ENCODE measurements at places on chromosomes 3 and 15.

DNA sequence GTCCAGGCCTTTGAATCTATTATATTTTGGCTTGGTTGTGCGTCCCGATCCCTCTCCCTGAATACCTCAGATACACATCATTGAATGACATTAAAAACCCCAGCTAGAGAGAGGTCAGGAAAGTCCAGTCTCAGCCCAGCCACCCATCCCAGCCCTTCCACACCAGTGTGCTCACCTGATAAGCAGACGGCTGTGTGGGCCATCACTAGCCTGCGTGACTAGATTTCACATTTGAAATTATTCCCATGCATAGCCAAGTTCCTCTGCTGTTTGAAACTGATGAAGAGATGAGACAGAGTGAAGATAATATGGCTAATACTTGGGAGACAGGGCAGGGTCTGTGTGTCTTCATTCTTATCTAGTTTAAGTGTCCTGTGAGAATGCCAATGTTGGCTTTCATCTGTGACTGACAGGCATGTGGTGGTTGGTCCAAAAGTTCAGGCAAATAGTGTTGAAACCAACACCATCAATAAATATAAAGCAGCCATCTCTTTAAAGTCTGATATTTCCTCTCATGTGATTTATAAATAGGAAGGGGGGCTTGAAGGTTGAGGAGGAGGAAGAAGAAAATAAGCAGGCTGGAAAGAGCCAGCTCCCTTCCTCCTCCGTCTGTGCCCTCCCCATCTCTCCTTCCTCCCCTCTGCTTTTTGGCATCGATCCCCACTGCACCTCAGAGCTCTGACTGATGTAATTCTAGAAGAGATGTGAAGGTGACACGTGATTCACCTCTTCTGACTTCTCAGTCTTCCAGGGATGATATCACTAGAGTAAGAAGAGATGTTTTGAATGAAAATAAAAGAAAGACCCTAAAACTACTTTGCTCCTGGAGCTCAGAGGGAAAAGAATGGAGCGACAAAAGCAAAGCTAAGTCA is 5.1 kb downstream of the FAM43A start:
- DNase-seq: no peak

GRCh38 chr3:24492971-24493551 is 1.6 kb downstream of the THRB start:
- no peak for DNase-seq

DNA sequence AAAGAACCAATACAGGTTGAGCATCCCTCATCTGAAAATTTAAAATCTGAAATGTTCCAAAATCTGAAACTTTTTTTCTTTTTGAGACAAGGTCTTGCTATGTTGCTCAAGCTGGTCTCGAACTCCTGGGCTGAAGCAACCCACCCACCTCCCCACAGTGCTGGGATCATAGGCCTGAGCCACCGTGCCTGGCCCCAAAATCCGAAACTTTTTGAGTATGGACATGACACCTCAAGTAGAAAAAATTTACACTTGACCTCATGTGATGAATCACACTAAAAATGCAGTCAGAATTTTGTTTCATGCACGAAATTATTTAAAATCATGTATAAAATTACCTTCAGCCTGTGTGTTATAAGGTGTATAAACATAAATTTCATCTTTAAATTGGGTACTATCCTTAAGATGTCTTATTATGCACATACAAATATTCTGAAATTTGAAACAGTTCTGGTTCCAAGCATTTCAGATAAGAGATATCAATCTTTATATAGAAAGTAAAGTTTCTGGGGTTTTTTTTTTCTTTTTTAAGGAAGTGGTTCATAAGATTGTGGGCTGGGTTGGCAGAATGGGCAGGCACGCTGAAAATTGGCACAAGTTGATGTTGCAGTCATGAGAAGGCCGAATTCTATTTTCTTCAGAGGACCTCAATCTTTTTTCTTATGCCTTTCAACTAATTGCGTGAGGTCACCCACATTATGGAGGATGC is 72.5 kb downstream of the SPRED1 start:
- no peak for DNase-seq

DNA sequence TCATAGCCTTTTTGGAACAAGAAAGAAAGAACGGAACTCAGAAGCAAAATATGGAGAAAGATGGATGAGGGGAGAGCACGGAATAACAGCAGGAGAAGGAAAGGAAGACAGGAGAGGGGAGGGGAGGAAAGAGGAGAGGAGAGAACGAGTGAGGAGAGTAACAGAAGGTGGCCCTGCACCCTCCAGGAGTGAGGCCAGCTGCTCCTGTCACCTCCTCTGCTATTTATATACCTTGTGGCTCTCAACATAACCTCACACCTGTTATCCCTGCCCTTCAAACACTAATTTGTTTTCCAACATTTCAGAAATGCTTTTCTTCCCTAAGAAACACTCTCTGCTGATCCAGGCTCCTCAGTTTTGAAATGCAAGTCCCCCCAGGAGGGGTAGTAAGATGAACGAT is 53.4 kb upstream of the ATP2B2 start:
- DNase-seq: no peak

- no peak for DNase-seq
Measured at GRCh38 chr3:87437765-87438164, 161.4 kb upstream of the POU1F1 start.

GRCh38 chr3:175238801-175239200 is 379.7 kb downstream of the NAALADL2 start:
- DNase-seq: no peak

DNA sequence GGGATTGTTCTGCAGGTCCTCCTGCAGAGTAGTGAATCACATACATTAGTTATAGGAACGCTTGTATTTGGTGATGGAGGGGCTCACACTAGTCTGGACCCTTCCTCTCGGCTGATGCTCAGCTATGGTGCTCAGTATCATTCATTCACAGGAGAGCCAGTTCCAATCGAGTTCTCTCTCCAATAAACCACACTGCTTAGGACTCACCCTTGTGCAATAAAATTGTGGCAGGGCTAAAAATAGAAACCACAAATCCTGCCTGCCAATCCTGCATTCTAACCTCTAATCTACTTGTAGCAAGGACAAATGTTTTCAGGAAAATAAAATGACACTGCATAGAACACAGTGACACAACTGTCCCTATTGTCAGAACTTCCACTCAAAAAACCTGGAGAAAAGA is 138.4 kb upstream of the TBL1XR1 start:
- no peak for DNase-seq

DNA sequence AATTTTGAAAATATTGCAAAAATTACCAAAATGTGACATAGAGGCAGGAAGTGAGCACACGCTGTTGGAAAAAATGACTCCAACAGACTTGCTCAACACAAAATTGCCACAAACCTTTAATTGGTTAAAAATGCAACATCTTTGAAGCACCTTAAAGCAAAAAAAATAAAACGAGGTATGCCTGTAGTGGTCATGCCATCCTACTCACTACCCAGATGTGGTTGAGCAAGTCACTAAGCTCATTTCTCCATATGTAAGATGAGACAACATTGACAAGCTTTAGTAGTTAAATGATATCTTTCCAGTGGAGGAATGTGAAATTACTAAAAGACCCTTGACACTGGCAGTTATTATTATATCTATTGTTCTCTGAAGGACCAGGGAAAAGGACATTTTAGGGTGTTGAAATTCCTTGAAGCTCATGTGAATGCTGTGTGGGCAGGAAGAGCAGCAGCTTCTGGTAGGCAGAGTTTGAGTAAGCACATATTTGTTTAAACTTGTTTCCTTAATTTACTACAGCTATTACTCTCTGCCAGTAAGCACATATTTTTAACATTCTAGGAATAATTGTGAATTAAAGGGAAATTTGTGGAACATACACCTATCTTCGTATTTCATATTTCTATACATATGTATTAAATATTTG is 131.6 kb upstream of the P2RY1 start:
- no peak for DNase-seq

- DNase-seq: no peak
Measured at GRCh38 chr15:70324001-70324974, 226.6 kb upstream of the TLE3 start.

DNA sequence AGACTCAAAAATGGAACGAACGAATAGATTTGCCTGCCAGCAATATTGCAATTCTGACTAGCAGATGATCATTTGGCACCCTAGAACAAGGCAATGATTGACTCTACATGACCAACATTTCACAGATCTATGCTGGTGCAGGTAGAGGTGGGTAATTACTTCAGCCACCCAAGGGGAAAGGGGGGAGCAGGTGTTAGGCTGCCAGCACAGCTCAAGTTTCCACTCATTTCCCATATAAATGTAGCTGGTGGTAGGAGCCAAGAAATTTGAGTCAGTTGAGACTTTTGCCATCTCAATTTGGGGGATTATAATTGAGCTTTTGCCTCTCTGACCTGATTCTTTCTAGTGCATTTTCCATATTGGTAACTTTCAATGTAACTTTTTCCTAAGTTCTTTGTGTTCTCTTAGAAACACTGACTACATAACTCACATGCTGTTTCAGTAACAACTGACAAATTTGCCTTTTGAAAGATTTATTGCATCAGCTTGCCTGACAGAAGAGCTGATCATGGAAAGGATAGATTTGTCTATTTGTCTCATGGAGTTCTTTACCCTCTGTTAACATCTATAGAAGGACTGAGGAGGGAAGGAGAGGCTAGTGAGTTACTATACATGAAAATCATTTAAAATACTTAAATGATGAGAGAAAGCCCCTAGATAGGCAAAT is 902.5 kb downstream of the ZPLD1 start:
- DNase-seq: no peak

DNA sequence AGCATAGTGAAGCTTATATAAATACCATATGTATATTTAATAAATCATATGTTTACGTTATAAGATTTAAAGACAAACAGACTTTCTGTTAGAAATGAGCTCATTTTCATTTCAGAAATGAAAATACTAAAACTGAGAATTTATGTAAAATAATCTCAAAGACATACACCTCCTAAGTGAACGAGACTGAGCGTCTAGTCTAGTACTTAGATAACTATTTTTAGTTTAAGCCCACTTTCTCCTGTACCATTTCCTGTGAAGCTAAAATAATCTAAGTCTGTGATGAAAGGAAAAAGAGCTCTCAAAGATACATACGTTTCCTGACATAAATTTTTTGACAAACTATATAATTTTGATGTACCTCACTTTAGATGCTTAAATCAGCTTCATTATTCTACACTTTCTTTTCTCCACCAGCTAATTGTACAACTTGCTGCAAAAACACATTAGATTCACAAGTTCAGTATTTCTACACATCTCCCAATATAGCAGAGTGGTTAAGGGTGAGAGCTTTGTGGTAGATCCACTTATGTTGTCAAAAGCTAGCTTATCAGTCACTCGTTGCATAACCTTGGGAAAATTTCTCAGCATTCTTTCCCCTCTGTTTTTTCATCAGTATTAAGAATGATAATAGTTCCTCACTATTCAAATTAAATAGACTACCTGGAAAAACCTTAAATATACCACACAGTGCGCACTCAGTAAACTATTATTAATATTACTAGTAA is 703.0 kb downstream of the PLOD2 start:
- DNase-seq: no peak

- DNase-seq: peak; percentile 8
Measured at GRCh38 chr3:106534206-106534605, 665.4 kb upstream of the CBLB start.

DNA sequence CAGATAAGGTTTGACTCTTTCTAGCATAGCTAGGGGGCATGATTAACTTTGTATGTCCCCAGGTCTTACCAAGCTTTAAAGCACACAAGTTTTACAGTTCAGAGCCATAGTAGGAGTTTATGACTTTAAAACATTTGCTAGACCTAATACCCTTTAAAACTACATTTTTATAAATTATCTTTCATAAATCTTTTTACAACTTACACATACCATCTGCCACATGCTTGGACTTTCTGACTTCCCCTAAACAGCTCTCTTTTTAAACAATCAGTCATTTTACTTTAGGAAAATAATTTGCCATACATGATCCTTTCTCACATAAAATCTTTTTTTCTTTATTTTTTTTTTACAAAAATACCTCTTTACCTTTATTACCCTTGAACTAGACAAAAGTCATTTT is 735.3 kb upstream of the CADM2 start:
- no peak for DNase-seq

- DNase-seq: peak; percentile 89
Measured at GRCh38 chr3:25789596-25790556, at the start of gene OXSM. Gene OXSM, plus strand, starts transcription at chr3:25790090. Its CDS starts 931 bp downstream, at chr3:25791021.

GRCh38 chr3:26029321-26029720 is 239.4 kb downstream of the OXSM start:
- no peak for DNase-seq

GRCh38 chr3:139388077-139388476 is 1.4 kb downstream of the COPB2 start:
- no peak for DNase-seq

GRCh38 chr3:14837878-14838258 is 19.1 kb downstream of the FGD5 start:
- no peak for DNase-seq

DNA sequence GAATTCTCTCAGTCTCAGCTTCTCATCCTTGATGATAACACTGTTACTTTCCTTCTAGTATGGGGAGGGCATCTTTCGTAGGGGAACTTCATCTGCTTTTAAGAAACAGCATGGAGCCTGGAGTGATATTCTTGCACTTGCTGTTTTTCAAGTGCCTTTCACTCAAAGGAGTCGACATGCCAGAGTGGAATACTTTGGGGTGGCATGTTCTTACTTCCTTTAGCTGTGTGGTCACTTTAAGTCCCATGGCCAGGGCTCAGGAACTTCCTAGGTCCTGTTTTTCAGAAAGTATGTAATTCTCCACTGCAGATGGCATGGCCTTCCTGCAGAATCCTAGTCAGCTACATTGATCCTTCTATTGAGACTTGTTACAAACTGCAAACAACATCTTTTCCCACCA is 28.1 kb upstream of the CDCP1 start:
- no peak for DNase-seq

- DNase-seq: no peak
Measured at GRCh38 chr3:99529265-99529664, 109.1 kb upstream of the COL8A1 start.

- DNase-seq: no peak
Measured at GRCh38 chr3:43970920-43971319, 270.8 kb upstream of the TOPAZ1 start.
